NCI-H1092 treated with DMSO at 0.1 percent for 48 hours (cell line): ENCODE measurements at places on chromosomes 2 and 18.

- no peak for DNase-seq
Observed at GRCh38 chr2:168607992-168608391, 151.9 kb downstream of the CERS6 start.

DNA sequence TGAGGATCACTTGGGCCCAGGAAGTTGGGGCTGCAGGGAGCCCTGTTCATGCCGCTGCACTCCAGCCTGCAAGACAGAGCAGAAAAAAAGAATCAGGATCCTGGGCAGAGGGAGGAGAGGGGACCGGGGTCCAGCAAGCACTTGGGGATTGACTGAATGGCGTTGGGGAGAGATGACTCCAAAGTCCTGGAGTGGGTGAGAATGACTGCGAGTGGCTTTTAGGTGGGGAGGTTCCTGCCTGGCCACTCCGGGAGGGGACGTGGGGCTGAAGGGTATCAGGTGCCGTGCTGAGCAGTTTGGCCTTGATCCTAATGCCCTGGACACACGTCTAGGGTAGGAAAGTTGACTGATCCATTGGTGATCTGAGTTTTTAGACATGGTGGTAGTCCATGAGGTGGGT is 3.5 kb upstream of the NFATC1 start:
- DNase-seq: no peak

- peak; percentile 81 for DNase-seq
Observed at GRCh38 chr2:183123959-183124221, 353 bp upstream of the NUP35 start.

- DNase-seq: no peak
Observed at GRCh38 chr2:230680463-230681170, 32.0 kb upstream of the CAB39 start.

DNA sequence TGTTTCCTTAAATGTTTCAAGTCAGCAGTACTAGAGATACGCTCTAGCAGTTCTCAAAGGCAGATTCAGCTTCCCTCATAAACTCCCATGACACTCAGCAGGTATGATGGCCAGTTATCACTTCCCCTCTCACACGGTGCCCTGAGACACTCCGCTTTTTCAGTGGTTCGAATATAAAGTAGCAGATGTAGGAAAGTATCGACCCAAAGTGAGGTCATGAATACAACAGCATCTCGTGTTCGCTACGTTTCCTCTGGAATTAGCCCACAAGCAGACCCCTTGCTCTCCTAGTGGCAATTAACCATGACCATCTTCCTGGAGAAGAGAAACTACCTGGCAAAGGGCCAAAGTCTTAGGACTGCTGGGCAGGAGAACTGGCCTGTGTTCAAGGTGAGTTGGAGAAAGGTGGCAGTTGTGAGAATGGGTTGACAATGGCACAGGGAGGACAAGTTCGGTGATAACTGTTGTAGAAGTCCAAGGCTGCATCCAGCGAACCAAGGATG is 9.3 kb upstream of the AGBL5 start:
- no peak for DNase-seq
